ENCODE measurements at places on chromosomes 12 and 14.

- DNase-seq: no peak
Measured at GRCh38 chr12:44847888-44848702, 28.0 kb downstream of the NELL2 start.

GRCh38 chr14:86723254-86723624 is 1193.3 kb downstream of the FLRT2 start:
- DNase-seq: no peak

DNA sequence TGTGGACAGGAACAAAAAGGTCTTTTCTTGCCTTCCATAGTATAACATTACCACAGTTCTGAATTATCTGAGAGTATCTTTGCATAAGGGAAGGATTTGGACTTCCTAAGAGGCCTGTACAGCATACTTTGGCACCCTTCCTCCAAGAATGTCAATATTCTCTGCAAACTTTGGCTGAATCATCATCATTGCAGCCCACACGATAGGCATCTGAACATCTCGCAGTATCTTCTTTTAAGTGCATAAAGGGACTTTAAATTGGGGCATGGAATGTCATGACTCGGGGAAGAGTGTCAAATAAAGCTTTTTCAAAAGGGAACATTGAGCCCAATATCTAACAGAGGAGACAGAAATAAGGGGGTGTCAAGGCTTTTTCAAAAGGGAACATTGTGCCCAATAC is 646.2 kb upstream of the STXBP6 start:
- no peak for DNase-seq

- DNase-seq: no peak
Measured at GRCh38 chr12:89324437-89324836, 27.9 kb downstream of the DUSP6 start.

All from SK-MEL-5 (cell line).